ENCODE measurements at places on chromosomes 6 and 20. TPM values are rescaled to one million over a fixed set of nuclear protein-coding genes. Genes with fewer than 3 reads are reported as not detected.

DNA sequence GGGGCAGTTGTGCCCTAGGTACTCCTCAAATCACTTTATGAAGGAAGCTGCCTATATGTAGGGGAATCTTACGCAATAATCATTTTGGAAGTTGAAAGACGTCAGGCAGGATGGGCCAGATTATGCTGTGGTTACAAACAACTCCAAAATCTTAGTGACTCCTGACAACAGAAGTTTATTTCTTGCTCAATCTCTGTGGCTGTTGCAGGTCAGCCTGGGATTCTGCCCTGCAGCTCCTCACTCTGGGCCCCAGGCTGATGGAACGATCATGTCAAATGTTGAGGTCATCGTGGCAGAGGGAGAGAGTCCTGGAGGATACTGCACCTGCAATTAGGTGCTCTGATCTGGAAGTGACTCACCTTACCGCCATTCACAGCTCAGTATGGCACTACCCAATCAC, 88.4 kb downstream of the ZDHHC14 start:
- no peaks in the 10 kb centered on the region for H3K36me3 ChIP-seq
- DNase-seq, result no peak
- H3K27ac ChIP-seq, result no peak overlapping the region

DNA sequence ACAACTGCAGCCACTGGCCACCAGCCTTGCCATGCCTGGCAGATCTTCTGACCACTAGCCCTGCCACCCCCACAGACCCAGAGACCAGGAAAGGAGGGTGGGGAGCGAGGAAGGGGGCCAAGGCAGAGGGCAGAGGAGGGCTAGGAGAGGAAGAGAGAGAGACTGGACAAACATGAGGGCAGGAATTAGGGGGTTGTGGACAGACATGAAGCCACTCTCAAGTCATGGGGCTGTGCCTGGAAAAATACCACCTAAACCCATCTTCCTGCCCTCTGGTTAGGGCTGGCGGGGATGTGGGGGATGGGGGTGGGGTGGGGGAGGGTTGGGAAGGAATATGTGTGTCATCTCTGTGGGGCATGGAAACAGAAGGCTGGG, 1.4 kb upstream of the SLC29A1 start:
- DNase-seq, result no peak
- peak overlapping the region; percentile 97 for H3K27ac ChIP-seq
- peaks cover 64% of the 10 kb centered on the region for H3K4me1 ChIP-seq

GRCh38 chr6:52645976-52646375, 24.9 kb upstream of the TMEM14A start:
- DNase-seq, result no peak
- H3K4me3 ChIP-seq, result no peak overlapping the region
- peaks cover 2% of the 10 kb centered on the region for H3K27me3 ChIP-seq

- no peak overlapping the region for H3K27ac ChIP-seq
- no peaks in the 10 kb centered on the region for H3K36me3 ChIP-seq
- H3K4me3 ChIP-seq, result no peak overlapping the region
- DNase-seq, result no peak
- H3K27me3 ChIP-seq, result no peaks in the 10 kb centered on the region
Measured at GRCh38 chr6:128526152-128526914, 5.9 kb upstream of the PTPRK start.

- no peaks in the 10 kb centered on the region for H3K36me3 ChIP-seq
- peaks cover 21% of the 10 kb centered on the region for H3K4me1 ChIP-seq
- no peak overlapping the region for H3K4me3 ChIP-seq
Measured at GRCh38 chr6:151498327-151498726, 4.5 kb downstream of the CCDC170 start.

- DNase-seq, result no peak
- no peaks in the 10 kb centered on the region for H3K4me1 ChIP-seq
- H3K36me3 ChIP-seq, result no peaks in the 10 kb centered on the region
- H3K27ac ChIP-seq, result no peak overlapping the region
- no peak overlapping the region for H3K4me3 ChIP-seq
Measured at GRCh38 chr6:39224523-39225182, 4.6 kb downstream of the KCNK5 start.

ADNP gene
- total RNA-seq, result 66.0 TPM

SPATA2 gene
- 6.1 TPM for total RNA-seq

PTCRA gene
- total RNA-seq, result not detected
